Smooth muscle cell of trachea (primary cell): ENCODE measurements at places on chromosomes 2 and 18. TPM values are rescaled to one million over a fixed set of nuclear protein-coding genes. Genes with fewer than 3 reads are reported as not detected.

The FASTKD2 gene
- total RNA-seq = 46.6 and 55.6 TPM in 2 replicates

The ANKRD30BL gene
- not detected in 2 replicates for total RNA-seq

The ZRANB3 gene
- 7.4 and 13.5 TPM in 2 replicates for total RNA-seq

The METTL8 gene
- total RNA-seq = 19.0 and 29.1 TPM in 2 replicates

The INPP5D gene
- total RNA-seq = 0.15 and 1.5 TPM in 2 replicates

The ST6GAL2 gene
- total RNA-seq = under 0.01 TPM in 2 replicates

The EVX2 gene
- not detected in 2 replicates for total RNA-seq

The GLI2 gene
- total RNA-seq = 3.2 and 13.1 TPM in 2 replicates

The ABCA12 gene
- total RNA-seq = under 0.01 and 0.17 TPM in 2 replicates

The PFN4 gene
- 0.44 and 0.83 TPM in 2 replicates for total RNA-seq

The RAB31 gene
- total RNA-seq = 35.2 and 48.9 TPM in 2 replicates

The ACMSD gene
- total RNA-seq = not detected in 2 replicates

The REG3A gene
- not detected in 2 replicates for total RNA-seq
